ENCODE measurements at places on chromosomes 13 and 19.

GRCh38 chr13:20473139-20473538 is 52.5 kb downstream of the CRYL1 start:
- no peak for DNase-seq

DNA sequence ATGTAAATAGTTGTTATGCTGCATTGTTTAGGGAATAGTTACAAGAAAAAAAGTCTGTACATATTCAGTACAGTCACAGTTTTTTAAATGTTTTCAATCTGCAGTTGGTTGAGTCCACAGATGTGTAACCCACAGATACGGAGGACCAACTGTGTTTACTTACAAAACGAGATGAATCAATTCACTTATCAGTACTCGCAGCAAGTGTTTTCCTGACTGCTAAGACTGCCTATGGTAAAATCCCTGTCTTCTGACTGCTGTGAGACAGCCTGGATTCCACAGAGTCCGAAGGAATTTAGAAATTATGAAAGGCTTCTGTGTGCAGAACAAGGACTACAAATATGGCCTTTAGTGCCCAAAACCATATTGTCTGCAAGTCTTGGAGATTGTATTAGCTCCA is 45.7 kb upstream of the C1QTNF9 start:
- no peak for DNase-seq

- peak; percentile 11 for DNase-seq
These were observed 2.3 kb downstream of the TFDP1 start for GRCh38 chr13:113586661-113587479.

GRCh38 chr13:46550822-46551221 is 2.1 kb upstream of the LRCH1 start:
- DNase-seq = no peak

GRCh38 chr13:96662036-96662435 is 332.2 kb downstream of the OXGR1 start:
- DNase-seq = no peak

GRCh38 chr19:15551293-15552004 is 43.1 kb downstream of the CYP4F22 start:
- peak; percentile 6 for DNase-seq

DNA sequence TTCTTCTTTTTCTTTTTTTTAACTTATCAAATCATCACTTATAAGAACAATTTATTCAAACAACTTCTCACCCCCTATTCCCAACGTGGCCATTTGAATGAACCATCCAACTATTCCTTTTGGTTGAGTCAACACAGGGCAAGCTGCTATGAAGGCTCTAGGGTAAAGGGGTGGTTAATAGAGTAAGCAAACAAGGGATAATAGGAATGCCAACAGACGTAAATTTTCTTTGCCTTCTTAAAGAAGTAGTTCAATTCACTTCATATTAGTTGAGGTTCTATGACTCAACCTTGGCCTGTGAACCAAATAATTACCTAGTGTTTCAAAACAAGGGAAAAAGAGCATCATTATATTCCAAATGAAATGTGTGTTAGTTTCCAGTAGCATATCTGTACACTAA is 1383.8 kb upstream of the SLC10A2 start:
- DNase-seq = no peak

- peak; percentile 86 for DNase-seq
These were observed 11.8 kb upstream of the CEACAM1 start for GRCh38 chr19:42540071-42540553.

GRCh38 chr19:12721656-12722565 is 1.8 kb downstream of the TNPO2 start:
- DNase-seq = peak; percentile 80

DNA sequence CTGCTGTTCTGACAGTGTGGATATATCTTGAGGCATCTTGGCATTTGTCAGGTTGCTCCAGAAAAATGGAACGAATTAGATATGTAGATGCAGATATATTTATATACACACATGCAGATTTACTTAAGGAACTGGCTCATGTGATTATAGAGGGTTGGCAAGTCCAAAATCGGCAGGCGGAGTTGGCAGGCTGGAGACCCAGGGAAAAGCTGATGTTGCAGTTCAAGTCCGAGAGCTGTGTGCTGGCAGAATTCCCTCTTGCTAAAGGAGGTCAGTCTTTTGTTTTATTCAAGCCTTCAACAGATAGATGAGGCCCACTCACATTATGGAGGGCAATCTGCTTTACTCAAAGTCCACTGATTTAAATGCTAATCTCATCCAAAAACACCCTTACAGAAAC is 24.4 kb upstream of the CSNK1A1L start:
- DNase-seq = no peak

GRCh38 chr13:106499896-106500295 is 35.6 kb downstream of the EFNB2 start:
- DNase-seq = no peak

DNA sequence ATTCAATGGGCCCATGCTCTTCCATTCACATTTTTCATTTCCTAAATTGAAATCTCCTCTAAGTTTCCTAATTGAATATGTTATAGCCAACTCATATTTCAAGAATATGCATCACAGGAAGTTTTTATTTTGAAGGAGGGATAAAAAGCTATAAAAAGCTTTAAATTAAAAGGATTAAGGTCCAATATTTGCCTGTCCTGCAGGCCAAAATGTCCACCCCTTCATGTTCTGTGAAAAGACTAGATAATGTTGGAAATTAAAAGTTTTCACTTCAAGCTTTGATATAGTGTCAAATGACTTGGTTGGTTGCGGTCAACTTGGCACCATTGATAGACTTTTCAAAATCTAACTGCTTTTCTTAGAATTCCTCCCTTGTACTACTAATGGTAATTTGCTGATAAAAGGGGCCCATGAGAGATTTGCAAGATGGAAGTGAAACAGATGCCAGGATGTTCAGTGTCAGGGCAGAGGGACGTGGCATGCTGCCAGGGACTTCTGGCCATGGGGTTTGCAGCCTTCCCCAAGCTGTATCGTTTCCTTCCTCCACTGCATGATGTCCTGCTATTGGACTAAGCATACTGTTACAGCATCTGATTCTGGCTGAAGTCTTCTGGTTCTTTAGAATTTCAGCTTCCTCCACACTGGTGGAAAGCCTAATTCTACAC is 547.3 kb upstream of the MIR17HG start:
- DNase-seq = no peak

DNA sequence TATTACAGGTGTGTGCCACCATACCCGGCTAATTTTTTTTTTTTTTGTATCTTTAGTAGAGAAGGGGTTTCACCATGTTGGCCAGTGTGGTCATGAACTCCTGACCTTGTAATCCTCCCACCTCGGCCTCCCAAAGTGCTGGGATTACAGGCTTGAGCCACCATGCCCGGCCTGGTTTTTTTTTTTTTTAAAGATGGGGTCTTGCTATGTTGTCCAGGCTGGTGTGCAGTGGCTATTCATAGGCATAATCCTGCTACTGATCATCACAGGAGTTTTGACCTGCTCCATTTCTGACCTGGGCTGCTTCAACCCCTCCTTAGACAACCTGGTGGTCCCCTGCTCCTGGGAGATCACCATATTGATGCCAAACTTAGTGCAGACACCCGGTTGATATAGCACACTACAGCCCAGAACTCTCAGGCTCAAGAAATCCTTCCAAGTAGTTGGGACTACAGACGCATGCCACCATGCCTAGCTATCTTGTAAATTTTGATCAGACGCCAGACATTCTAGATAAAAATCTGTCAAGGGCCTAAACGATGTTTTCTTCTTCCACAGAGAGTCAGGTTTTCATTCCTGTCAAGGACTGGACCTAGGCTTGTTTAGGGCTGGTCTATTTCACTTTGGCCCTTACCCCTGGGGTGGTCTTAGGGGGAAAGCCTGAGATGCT is 9.5 kb downstream of the PLAUR start:
- DNase-seq = no peak

DNA sequence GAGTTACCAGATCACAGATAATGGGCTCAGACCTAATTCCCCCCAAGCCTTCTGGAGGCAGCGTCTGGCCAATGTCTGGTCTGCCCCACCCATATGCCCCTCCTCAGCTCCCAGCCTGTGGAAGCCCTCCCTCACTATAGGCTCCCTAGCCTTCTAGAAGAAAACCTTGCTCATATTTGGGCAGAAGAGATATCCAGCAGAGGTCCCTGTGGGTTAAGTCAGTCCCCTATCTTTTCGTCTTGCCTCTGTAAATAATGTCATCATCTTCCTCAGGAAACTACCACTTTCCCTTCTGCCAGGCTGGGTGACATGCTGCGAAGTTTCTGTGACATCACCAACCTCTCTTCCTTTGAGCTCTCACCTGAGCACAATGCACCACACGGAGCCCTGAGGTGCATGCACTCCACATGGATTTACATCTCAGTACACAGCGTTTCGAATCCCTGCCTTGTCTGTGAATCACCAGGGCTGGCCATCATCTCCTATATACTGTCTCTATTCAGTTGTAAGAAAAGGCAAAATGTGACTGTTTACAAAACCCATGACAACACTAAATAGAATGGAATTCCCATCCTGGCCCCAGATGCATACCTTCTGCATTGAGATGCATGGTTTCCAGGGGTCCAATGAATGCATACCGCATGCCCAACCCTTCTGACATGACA is 112.8 kb downstream of the CRYL1 start:
- no peak for DNase-seq

DNA sequence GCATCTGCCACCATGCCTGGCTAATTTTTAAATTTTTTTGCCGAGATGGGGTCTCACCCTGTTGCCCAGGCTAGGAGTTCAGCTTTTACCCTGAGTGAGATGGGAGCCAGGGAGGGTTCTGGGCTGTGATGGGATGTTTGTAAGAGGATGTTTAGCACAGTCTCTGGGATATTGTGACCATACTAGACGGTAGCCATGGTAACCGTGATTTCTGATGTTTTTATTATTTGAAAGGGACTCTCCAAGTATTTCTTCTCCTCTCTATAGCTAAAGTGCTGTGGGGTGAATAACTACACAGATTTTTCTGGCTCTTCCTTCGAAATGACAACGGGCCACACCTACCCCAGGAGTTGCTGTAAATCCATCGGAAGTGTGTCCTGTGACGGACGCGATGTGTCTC is 10.4 kb downstream of the TSPAN16 start:
- no peak for DNase-seq

GRCh38 chr13:83839146-83839545 is 43.1 kb downstream of the SLITRK1 start:
- DNase-seq = no peak

DNA sequence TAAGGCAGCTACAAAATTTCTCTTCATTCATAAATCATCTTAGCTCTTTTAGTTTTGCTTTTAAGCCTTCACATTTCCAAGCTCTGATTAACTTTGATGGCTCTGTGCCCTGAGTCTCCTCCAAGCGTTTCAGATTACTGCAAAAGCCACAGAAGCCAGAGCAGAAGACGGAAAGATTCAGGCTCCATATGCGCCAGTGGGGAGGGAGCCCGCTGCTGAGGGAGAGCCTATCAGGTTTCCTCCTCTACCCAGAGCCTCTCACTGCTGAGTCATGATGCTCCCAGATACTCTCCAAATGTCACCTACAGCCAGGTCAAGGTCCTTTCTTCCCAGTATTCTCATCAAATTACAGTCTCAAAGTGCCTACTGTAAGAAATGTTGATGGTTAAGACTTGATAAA is 193.6 kb downstream of the RAP2A start:
- peak; percentile 93 for DNase-seq

DNA sequence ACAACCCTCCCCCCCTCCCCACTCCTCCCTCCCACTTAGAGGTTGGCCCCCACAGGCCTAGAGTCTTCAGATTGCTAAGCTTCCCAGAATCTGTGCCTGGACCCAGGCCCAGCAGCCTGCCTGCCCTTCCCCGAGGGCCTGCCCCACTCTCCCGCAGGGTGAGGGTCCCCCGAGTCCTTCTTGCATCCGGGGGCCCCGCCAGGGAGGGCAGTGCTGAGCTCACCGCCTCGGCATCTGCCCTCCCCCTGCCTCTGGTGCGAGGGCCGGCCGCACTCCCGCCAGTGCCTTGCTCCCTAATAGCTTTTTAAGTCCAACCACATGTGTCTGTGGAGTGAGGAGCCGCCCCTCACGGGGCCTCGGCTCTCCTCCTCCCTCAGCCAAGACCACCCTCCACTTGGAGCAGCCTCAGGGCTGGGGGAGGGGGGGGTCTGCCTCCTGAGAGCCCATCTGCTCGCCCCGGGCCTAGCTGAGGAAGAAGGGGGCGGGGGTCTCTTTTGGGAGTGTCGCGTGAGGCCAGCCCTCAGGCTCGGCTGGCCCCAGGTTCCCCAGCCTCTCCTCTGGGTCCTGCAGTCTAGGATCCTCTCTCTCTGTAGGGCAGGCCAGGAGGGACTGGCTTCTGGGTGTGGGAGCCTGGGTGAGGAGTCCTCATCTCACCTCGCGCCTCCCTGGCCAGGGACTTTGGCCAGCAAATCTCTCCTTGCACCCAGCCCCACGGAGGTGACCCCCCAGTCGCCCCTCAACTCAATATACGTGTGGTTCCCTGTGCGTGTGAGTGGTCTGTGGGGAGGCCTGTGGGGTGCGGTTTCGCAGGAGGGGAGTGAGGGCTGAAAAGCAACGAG is 47.2 kb downstream of the LYL1 start:
- peak; percentile 63 for DNase-seq

GRCh38 chr19:13459351-13459750 is 46.9 kb downstream of the CACNA1A start:
- DNase-seq = no peak

- no peak for DNase-seq
These were observed 10.5 kb downstream of the FOXA3 start for GRCh38 chr19:45874620-45874966.

- DNase-seq = no peak
These were observed 22.2 kb downstream of the DCLK1 start for GRCh38 chr13:36108954-36109353.

GRCh38 chr19:1763648-1764639 is 10.6 kb downstream of the ONECUT3 start:
- no peak for DNase-seq

All from WERI-Rb-1 (cell line).